ENCODE measurements at places on chromosomes 4 and X.
A peak's percentile ranks its signal among the peaks of the same experiment; 100 is the strongest.

- DNase-seq: peak; percentile 92
Measured at GRCh38 chr4:55183926-55184599, 58.7 kb upstream of the KDR start.

DNA sequence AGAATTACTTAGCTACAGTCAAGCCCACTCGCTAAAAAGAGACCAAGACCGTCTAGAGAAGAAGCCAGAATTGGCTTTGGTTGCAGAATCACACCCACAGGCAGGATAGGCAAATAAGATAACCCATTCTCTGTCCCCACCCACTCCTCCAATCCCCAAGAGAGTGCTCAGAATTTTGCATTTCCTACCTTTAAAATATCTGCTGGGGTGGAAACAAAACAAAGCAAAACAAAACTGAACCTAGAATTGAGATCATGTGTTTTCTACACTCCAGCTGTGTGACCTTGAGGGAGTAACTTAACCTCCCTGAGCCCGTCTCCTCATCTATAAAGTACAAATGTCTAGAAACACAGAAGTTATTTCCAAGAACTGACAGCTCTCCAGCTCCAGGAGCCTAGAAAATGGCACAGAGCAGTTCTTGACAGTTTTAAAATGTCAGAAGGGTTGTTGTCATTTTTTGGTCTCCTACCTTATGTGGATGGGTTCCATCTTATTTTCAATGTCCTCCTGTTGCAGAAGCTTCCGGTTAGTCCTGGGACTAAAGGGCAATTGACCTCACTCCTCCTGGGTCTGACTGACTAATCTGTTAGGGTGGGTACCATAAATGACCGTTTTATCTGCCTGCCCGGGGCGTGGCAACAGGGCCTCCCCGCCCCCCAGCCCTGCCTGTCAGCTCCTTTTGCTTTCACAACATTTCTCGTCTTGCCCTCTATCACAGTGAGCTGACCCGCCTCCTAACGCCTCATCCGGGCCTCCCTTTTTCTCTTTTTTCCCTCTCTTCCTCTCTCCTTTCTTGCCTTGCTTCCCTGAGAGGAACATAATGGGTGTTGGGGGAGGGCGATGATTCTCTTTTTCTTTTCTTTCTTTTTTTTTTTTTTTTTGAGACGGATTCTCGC is 114.0 kb downstream of the RBM47 start:
- DNase-seq: no peak

DNA sequence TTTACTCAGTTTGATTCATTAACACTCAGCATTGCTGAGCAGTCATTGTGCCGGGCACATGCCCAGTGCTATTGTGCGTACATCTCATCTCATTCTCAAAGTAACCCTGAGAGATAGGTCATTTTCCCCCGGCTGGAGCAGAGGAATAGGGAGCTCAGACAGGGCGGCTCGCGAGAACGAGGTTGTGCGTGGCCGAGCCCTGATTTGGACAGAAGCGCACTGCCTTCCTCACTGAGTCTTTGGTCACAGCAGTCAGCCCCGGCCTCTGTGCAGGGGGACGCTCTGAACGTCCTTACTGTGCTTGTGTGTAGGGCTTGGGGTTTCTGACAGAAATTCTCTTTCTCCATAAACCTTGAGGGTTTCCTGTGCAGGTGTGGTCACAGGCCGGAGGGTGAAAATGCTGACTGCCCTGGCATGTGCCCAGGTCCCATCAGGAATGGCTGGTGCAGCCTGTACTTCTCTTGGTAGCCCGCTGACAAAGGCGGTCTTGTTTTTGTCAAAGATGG is 39.5 kb downstream of the NOP14 start:
- no peak for DNase-seq

- no peak for DNase-seq
Measured at GRCh38 chrX:12469296-12469695, 321.9 kb upstream of the PRPS2 start.

GRCh38 chrX:12137951-12138360 is 317 bp upstream of the FRMPD4 start:
- DNase-seq: no peak

DNA sequence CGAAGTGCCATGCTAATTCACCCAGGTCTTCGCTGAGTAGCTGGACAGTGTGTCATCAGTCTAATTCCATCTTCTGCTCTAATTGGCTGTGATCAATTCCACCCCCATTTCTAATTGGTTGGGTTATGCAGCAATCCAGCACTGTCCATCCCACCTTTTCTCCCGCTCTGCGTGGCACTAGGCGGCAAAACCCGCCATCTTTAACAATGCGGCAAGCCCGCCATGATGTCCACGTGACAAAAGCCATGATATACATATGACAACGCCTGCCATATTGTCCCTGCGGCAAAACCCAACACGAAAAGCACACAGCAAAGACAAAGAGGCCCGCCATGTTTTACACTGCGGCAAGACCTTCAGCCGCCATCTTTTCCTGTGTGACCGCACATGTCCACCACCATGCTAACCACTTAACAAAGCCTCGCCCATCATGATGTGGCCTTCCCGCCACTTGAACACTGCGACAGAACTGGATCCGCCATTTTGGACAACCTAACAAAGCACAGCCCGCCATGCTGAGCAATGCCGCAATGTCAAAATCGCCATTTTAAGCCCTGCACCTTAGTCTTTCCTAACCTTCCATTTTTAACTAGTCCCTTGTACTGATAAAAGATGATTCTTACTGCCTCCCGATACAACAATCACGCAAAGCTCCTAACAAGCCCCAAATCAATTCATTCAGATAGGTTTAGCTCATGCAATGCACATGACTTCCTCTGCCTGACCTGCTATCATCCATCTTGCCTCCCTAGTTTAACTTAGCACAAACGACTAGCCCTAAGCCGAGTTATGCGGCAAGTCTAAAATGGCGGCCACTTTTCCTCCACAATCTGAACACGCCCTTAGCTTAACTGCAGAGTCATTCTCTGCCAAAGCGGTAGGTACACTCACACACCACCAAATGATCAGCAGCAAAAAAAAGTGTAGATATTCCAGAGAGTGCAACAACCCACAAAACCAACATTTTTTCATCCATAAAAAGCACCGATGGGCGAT is 288.3 kb downstream of the CHIC1 start:
- peak; percentile 83 for DNase-seq

GRCh38 chr4:26135331-26135730 is 185.5 kb upstream of the RBPJ start:
- DNase-seq: no peak

DNA sequence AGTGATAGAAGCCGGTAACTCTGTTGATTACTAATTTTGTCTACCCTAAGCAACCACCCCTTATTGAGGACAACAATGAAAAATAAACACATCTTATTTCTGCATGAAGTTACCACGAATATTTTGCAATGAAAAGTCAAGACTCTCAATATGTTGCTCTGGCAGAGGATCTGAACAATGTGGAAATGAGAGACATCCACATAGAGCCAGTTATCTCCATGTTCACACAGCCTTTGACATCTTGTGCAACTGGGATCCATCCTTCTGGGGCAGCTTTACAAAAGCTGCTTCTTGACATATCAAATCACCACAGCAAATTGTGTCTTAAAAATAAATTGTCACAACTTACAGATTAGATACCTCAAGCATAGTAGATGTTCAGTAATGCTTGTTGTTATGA is 10.2 kb downstream of the EDNRA start:
- DNase-seq: no peak

DNA sequence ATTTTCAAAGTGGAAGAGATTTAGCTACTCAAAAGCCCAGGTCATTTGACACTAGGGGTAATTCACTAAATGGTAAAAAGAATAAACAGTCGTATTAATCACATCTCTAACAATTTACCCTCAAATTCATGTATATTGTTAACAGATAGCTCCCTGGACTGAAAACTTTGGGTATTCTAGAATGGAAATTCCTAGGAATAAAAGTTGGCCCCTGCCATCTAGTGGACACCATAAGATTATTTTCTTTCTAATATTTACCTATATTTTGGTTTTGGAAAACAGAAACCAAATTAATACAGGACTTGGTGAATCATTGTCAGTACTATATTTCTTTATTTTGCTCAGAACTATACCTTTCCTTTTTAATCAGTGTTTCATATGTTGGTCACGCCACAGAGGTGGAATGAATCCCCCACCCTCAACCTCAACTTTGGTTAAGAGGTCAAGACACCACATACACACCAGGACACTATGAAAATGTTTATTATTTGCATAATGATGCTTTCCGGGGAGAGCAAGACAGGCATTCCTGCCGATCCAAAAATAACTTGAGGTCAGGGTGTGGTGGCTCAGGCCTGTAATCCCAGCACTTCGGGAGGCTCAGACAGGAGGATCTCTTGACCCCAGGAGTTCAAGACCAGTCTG is 96.2 kb upstream of the APOOL start:
- DNase-seq: no peak

- DNase-seq: no peak
Measured at GRCh38 chrX:87896057-87896456, 378.5 kb downstream of the KLHL4 start.

- no peak for DNase-seq
Measured at GRCh38 chrX:153055871-153056749, at the start of gene PNMA3. Gene PNMA3 (plus strand): TSS chrX:153056470. CDS start chrX:153057056, 586 bp downstream.

GRCh38 chr4:148068065-148068911 is 336.4 kb downstream of the ARHGAP10 start:
- no peak for DNase-seq

- DNase-seq: no peak
Measured at GRCh38 chr4:117784266-117784665, 250.0 kb upstream of the NDST3 start.

DNA sequence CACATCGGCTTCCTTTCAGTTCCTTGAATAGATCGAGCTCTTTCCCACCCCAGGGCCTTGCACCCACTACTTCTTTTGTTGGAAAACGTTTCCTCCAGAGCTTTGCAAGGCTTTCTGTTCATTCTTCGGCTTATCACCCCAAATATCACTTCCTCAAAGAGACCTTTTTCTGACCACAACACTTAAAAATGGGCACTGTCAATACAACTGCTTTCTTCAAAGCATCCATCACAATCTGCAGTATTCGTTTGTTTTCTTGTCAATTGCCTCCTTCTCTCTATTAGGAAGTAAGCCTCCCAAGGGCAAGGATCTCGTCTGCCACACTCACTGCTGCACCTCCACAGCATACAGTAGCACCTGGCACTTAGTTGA is 17.7 kb upstream of the CENPU start:
- DNase-seq: no peak

- no peak for DNase-seq
Measured at GRCh38 chr4:81905971-81906370, 434.3 kb upstream of the RASGEF1B start.

DNA sequence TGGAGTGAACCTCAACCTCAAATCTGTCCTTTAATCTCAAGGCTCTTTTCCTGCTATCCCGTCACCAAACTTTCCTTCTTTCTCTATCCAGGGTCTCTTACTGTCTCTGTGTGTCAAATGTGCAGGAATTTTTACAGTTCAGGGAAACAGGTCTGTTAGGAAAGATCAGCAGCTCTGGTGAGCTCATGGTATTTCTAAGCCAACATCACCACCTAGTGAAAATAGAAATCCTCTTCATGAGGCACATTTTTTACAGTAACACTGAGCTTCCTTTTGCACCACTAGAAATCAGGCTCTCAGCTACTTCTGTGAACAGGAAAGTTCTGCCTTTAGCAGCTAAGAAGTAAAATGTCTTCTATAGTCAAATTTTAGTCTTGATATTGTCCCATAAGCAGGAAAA is 39.6 kb downstream of the NUDT11 start:
- DNase-seq: no peak

GRCh38 chrX:17851874-17852273 is 9.2 kb downstream of the RAI2 start:
- no peak for DNase-seq

- no peak for DNase-seq
Measured at GRCh38 chrX:68827256-68827655, 1.6 kb upstream of the EFNB1 start.

- DNase-seq: no peak
Measured at GRCh38 chrX:133999031-133999705, 13.8 kb upstream of the GPC3 start.

DNA sequence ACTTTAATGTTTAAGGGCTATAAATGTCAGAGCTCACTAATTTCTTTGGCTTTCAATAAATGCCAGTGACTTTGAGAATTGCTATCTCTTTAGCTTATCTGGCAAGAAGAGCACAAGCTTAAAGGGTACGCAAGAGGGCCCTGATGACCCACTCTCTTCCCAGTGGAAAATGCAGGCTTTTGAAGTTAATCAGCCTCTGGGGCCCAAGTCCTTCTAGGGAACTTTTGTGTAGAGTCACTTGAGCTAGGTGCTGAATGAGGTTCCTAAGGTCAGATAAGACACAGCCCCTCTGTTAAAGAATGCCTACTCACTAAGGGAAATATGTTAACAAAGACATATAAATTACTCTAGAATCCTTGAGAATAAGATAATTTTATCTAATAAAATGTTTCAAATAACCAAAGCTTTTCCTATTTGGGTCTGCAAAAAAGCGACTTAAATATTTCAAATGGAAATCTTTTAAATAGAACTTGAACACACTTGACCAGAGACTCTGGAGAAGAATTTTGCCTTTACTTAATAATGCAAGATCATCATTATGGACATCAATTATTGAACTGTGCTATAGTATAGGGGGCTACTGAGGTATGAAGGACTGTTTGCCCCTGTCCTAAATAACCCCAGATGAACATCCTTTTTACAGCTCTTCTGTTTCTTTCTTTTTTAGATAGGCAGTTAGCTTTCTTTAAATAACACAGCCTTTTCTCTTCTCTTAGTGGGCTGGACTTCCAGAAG is 430.1 kb downstream of the GBA3 start:
- DNase-seq: no peak
